ENCODE measurements at places on chromosomes 6 and 20. TPM values are rescaled to one million over a fixed set of nuclear protein-coding genes. Genes with fewer than 3 reads are reported as not detected.

Gene OPRL1
- 9.4 TPM for polyA plus RNA-seq

Gene TPD52L1
- 22.1 TPM for polyA plus RNA-seq

Gene COL19A1
- polyA plus RNA-seq, result 0.30 TPM

Gene TFAP2A
- polyA plus RNA-seq, result 3.3 TPM

Gene CENPQ
- polyA plus RNA-seq, result 2.8 TPM

Gene IRF4
- polyA plus RNA-seq, result 1.8 TPM

Gene VSX1
- 0.38 TPM for polyA plus RNA-seq

Gene MCHR2
- 0.83 TPM for polyA plus RNA-seq

Gene TAP2
- 9.1 TPM for polyA plus RNA-seq

Gene DEF6
- polyA plus RNA-seq, result 29.5 TPM

Gene THBS2
- 17.9 TPM for polyA plus RNA-seq

Gene MACROD2
- 12.6 TPM for polyA plus RNA-seq

Gene GNAS-AS1
- 1.1 TPM for polyA plus RNA-seq

Gene ZSCAN12
- polyA plus RNA-seq, result 7.0 TPM

Gene SLC2A10
- polyA plus RNA-seq, result 4.8 TPM

Gene CTAGE9
- polyA plus RNA-seq, result 6.6 TPM

Gene TP53TG5
- 28.2 TPM for polyA plus RNA-seq

Gene FUT9
- not detected for polyA plus RNA-seq

Gene OOEP
- polyA plus RNA-seq, result 24.8 TPM

Gene ERGIC3
- 493 TPM for polyA plus RNA-seq

Gene OLIG3
- not detected for polyA plus RNA-seq

Gene LAMP5
- 1.7 TPM for polyA plus RNA-seq
